ENCODE measurements at places on chromosomes 1 and 21.

DNA sequence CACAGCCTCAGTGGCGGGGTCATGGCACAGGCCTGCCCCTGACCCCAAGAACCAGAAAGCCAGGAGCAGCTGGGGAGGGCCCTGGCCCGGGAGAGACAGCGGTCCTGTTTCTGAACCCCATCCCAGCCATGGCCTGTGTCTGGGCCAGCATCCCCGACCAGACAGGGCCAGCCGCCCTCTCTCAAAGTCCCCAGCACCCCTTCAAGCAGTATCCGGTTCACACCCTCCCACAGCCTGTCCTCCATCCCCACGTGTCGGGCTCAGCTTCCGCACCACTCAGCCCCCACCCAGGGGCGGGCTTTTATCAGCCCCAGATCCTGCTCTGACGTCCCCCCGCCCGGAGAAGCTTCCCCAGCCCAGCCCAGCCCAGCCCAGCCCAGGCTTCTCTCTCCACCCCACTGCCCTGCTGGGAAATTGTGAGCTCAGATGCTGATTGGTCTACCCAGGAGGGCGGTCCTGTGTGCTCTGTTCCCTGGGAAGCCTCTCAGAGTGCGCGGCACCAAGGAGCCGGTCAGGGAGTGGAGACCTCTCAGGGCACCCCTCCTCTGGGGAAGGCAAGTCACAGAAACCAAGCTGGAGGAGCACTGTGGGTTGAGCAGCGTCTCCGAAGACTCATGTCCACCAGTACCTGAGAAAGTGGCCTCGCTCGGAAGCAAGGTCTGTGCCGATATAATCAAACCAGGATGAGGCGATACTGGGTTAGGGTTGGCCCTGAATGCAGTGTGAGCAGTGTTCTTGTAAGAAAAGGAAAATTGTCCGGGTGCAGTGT lies 4.7 kb upstream of the FAAP20 start:
- peak; percentile 94 for DNase-seq

- no peak for DNase-seq
These were observed 48.1 kb upstream of the FGGY start for GRCh38 chr1:59248758-59249157.

DNA sequence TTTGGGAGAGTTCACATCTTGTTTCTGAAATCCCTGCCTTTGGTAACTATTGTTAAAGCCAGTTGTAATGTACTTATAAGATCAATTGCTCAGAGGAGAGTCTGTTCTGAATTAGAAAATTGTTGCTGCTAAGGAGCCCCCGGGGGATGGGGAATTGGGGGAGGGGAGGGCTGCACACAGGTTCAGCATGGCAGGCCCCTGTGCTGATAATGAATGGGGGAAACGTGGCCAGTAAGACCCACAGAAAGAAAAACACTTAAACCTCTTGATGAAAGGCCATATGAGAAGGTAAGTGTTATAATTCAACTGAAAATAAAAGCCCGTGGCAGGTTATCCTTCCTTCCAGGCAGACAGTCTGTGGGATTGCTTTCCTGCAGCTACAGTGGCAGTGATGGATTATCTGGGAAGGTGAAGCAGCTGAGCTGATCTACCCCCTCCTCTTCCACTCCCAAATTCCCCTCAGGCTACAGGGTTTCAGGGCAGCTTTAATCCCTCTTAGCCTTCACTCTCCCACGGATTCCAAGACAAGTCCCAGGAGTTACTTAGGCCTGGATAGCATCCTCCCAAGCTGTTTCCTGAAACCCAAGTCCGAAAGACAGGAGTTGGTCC lies 398.8 kb downstream of the TBX15 start:
- no peak for DNase-seq

- DNase-seq: no peak
These were observed 15.1 kb downstream of the NFYC start for GRCh38 chr1:40706626-40707025.

- DNase-seq: no peak
These were observed 8.1 kb upstream of the POFUT2 start for GRCh38 chr21:45295576-45296365.

GRCh38 chr1:236760480-236760879 lies 34.6 kb upstream of the MTR start:
- DNase-seq: no peak

DNA sequence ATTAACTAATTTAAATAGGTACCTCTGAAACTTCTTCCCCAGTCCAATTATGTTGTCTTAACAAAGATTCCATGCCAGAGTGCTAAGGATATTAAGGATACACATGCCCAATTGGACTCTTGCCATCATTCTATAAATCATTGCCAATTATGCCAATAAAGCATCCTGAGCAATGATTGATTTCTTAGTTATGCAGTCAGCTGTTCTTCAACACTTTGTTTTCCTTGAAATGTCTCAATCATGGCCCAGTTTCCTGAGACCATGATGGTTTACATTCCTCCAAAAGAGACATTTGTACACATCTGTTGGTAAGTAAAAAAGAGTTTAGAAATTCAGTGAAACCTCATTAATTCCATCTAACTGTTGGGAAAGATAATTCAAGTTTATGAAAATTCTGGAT lies 180.4 kb upstream of the PKN2 start:
- no peak for DNase-seq

- no peak for DNase-seq
These were observed 457.9 kb downstream of the BRINP3 start for GRCh38 chr1:190019717-190020116.

- no peak for DNase-seq
These were observed 54.7 kb downstream of the PIGK start for GRCh38 chr1:77164434-77164944.

GRCh38 chr1:205354259-205355074 lies 2.3 kb downstream of the KLHDC8A start:
- peak; percentile 75 for DNase-seq

DNA sequence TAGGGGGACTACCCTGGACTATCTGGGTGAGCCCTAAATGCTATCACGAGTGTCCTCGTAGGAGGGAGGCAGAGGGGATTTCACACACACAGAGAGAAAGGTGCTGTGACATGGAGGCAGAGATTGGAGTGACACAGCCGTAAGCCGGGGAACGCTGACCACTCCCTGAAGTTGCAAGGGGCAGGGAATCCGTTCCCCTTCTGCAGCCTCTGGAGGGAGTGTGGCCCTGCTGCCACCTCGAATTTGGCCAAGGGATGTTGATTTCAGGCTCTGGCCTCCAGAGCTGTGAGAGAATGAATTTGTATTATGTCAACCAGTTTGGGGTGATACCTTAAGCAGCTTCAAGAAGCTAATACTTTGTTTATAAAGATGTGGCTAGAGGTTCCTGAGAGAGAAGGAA lies 137.7 kb downstream of the ACTL8 start:
- no peak for DNase-seq

DNA sequence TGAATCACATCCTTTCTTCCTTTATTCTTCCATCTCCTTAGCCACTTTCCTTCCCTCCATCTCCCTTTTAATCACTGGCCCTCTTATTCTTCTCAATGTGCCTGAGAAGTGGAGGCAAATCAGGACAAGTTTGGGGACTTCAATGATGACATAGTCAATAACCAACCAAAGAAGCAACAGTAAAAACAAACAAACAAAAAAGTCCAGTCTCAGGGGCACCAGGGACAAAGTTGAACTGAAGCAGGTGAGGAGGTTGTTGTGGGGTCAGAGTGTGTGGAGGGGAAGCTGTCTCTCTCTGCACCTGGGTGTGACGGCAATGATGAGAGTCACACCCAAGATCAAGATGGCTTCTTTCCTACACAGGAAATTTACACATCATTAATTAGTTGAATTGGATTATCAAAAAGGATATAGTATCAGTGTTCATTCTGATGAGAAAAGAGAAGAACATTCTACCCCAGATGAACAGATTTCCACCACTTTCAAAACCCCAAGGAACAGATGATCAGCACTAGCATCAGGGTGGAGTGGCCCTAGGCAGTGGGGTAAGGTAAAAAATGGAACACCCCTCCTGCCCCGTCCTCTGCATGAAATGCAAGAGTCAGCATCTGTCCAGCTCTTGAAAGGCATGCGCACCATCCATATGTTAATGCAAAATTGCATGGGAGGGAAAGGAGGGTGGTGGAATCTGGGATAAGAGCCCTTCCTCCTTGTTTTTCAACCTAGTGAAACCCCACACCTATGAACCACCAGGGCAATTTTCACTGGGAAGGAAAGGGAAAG lies 32.6 kb downstream of the HSD3B2 start:
- DNase-seq: no peak

GRCh38 chr1:94927405-94928175 lies 680 bp upstream of the CNN3 start:
- DNase-seq: no peak

DNA sequence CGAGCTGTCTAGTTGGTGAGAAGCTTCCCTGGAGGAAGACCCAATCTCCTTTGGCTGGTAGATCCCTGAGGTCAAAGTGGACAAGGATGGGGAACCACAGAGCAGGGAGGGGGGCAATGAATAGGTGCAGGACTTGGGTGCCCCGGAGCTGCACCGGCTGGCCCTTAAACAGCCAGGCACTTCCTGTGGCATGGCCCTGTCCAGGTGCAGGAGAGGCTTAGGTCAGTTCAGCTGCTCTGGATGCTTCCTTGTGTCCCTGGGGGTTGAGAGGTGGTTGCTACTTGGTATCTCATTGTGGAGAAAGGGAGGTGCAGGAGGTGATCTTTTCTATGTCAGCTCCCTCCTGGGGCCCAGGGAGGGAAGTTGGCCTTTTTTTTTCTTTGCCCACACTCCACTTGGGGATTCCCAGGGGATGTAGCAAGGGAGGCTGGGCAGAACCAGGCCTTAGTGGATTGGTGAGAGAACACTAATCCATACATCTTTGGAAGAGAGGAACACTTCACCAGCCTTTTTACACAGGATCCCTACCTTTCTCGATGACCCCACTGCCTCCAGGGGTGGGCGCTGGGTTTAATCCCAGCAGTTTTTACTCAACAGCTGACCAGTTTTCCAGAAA lies 1.2 kb upstream of the ST3GAL3 start:
- DNase-seq: peak; percentile 8

DNA sequence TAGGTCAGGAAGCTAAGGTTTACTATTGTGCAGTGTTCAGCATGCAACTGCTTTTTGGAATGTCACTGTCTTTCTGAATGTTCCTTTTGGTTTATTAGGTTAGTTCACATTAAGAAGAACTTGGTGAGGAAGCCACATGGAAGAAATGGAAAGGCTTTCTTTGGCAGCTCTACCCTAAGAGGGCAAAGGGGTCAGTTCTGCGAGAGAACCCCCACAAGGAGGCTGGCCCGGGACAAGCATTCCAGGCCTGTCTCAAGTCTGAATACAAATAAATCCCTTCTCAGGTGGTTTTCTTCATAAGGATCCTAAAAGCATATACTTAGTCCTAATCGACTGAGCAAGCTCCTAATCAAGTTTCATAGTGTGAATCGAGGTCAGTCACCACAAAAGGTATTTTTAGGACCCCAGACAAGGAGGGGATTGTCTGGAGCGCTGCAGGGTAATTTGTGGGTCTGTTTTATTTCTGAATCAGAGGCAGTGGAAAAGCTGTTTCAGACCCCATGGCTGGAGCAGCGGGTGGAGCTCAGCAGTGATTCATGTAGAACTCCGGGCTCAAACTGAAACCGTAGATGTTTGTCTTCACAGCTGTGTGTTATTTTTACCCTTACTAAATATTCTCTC lies 63.3 kb downstream of the ERG start:
- no peak for DNase-seq

- DNase-seq: peak; percentile 79
These were observed 12.4 kb downstream of the EPB41 start for GRCh38 chr1:28926629-28927265.

DNA sequence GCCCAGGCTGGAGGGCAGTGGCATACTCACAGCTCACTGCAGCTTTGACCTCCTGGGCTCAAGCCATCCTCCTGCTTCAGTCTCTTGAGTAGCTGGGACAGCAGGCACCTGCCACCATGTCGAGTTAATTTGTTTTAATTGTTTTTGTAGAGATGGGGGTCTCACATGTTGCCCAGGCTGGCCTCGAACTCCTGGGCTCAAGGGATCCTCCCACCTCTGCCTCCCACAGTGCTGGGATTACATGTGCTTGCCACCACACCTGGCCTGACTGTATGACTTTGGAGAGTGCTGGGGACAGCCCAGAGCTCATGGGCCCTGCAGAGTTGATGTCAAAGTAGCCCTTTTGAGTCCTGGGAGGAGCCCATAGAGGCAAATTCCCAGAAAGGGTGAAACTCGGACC lies 1.8 kb downstream of the OBSCN start:
- no peak for DNase-seq

DNA sequence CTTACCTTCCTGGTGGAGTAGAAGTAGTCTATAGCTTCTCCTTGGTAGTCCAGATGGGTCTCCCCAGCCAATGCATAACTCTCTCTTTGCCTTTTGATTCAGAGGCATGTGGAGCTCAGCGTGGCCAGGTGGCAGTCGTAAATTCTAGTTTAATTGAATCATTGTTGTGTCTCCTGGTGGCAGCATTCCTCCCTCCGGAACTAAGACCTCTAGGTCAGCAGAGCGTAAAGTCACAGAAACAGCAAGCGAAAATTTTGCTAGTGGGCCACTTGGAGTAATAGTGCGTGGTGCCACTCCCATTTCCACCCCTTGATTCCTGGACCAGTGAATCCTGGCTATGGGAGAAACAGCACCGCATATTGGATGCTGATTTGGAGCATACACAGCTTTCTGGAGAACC lies 3.9 kb upstream of the TMPRSS2 start:
- no peak for DNase-seq

DNA sequence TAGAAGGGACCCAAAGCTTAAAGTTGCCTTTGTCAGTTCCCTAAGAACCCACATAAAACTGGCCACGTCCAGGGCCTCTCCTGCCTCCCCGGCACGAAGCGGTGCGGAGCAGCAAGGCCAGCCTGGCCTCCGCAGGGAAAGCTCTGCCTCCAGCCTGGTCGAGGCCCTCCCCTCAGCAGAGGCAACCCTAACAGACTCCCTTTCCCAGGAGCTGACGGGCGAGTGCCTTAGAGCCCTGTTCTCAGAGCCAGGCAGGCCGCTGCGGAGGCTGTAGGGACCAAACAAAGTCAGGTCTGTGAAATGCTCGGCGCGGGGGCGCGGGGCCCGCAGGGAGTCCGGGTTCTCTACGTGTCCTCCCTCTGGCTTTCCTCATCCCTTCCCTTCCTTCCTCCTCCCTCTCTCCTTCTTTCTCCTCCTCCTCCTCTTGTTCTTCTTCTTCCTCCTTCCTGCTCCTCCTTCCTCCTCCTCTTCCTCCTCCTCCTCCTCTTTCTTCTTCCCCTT lies 40.7 kb downstream of the RIPK4 start:
- no peak for DNase-seq

- no peak for DNase-seq
These were observed 10.1 kb upstream of the PARP1 start for GRCh38 chr1:226417830-226418546.

- no peak for DNase-seq
These were observed 1.7 kb downstream of the PTGFR start for GRCh38 chr1:78492386-78492950.

DNA sequence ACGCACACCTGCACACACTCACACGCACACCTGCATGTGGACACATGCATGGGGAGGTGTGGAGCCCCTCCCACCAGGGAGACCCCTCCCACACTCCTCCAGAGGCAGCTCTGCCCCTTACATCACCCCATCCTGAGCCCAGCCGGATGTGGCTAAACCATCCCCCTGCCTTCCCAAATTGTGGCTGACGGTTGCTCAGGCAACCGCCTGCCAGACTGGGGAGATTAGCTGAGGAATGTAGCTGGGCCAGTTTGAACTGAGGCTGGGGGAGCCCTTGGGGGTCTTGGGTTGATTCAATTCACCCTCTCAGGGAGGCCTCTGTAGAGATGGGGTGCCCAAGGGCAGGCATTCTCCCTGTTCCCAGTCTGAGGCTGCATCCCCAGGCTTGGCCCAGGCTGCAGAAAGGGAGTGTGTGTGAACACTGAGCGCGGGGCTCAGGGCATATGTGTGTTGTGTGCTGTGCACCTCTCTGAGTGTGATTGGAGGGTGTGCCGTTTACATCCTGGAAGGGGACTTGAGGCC lies 12.9 kb downstream of the PTPRU start:
- no peak for DNase-seq

GRCh38 chr1:234398849-234399381 lies 25.7 kb downstream of the COA6 start:
- peak; percentile 52 for DNase-seq
